ENCODE measurements at places on chromosomes 11 and 22.

- no peak for DNase-seq
These were observed 13.1 kb downstream of the SCARF2 start for GRCh38 chr22:20424568-20424931.

- no peak for DNase-seq
These were observed 225.3 kb downstream of the ADAMTS15 start for GRCh38 chr11:130673698-130674097.

DNA sequence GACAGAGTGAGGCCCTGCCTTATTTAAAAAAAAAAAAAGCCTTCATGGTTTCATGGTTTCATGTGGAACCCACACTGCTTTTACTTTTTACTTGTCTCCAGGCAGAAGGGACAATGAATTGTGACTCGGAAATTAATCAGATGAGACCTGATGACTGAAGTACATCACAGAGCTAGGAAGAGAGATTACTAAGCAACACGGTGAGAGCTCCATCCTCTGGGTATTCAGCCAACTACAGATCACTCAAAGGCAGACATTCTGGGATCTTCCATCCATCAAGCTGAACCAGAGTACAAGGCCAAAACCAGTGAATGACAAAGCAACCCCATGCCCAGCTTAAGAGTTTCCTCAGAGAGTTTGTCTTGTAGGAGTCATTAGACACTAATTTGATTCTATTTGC lies 433.2 kb downstream of the SOX6 start:
- no peak for DNase-seq

GRCh38 chr22:48369789-48370507 lies 1457.7 kb downstream of the BRD1 start:
- DNase-seq = no peak

DNA sequence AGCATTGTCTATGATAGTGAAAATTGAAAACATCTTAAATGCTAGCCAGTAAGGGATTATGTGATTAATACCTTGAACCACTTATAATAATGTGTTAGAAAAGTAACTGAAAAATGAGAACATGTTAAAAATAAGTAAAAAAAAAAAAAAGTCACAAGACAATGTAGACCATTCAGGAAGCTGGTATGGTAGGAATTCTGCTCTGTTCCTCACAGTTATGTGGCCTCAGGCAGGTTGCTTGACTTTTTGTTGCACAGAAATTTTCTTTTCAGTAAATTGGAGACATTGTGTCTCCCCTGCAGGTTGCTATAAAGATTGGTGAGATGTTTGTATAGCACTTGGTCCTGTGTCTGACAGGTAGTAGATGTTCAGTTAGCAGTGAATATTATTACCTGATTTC lies 17.3 kb upstream of the PLET1 start:
- no peak for DNase-seq

DNA sequence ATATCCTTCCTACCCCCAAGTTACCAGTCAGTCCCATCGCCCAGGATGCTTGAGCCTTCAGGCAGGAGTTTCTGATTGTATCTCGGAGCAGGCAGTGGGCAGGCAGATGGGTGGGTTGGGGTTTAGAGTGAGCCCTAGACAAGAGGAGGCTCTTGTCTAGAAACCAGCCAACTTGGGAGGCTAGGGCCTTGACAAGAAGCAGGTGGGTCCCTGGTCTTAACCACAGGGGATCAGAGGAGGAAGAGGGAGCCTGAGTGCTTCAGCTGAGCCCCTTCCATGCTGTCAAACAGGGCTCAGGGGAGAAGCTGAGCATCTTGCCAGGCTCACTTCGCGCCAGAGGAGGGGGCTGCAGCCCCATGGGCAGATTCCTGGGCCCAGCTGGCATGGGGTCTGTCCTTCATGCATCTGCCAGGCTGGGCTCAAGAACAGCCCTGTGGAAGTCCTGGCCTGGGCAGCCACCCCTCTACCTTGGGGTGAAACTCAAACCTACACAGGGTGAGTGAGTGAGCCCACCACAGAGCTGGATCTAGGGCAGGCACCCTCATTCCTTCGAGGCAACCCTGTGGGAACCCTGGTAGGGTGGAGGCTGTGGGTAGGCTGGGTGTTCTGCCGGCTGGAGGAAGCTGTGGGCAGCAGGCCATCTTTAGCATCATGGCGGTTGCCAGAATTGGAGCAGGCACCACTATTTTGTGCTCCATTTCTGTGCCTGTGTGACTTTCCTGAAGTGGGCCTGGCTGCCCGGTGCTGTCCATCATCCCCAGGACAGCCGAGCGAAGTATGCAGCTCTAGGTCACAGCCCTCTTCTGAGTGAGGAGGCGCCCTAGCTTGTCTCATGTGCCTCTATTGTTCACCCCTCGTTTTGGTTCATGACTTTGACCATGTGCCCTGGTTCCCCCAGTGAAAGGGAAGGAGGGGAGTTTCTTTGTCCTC lies 108.1 kb downstream of the MORC2 start:
- no peak for DNase-seq

GRCh38 chr11:104653407-104653806 lies 244.9 kb downstream of the CASP12 start:
- no peak for DNase-seq

GRCh38 chr11:9825895-9826294 lies 162.0 kb downstream of the SWAP70 start:
- no peak for DNase-seq

DNA sequence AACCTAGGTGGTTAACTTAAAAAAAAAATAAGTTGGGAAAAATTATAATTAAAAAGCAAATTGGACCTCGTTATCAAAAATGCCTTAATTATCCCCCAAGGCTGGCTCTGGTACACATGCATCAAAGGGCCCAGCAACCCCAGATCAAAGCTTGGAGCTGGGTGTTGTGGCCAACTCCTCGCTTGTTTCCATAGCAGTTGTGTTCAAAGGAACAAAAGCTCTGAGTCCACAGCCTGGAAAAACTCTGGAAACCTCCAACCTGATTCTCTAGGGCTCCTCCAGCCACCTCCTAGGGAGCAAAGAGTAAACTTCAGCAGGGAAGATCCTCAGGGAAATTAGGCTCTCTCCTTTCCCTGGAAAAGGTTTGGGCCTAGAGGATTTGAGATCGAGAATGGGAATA lies 149.4 kb downstream of the NXPE2 start:
- DNase-seq = no peak

GRCh38 chr11:33490842-33491370 lies 209.7 kb downstream of the C11orf91 start:
- no peak for DNase-seq

DNA sequence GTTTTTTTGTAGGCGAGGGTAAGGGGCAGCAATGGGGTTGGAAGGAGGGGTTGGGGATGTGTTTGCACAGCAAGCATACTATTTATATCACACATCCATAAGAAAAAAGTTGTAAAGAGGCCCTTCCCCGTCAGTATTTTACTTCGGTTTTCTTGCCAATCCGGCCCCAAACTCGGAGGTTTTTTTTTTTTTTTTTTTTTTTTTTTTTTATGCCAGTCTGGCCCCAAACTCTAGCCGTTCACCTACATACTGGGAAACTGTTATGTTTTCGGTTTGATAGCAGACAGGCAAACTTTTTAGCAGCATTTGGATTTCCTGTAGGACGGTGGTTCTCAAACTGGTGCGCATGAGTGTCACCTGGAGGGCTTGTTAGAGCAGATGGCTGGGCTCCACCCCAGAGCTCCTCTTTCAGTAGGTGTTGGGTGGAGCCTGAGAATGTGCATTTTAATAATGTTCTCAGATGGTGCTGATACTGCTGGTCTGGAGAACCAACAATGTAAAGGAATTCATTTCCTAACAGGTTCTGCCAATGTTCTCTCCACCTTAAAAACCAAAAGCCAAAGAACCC lies 76.5 kb upstream of the ZBED5 start:
- DNase-seq = no peak

DNA sequence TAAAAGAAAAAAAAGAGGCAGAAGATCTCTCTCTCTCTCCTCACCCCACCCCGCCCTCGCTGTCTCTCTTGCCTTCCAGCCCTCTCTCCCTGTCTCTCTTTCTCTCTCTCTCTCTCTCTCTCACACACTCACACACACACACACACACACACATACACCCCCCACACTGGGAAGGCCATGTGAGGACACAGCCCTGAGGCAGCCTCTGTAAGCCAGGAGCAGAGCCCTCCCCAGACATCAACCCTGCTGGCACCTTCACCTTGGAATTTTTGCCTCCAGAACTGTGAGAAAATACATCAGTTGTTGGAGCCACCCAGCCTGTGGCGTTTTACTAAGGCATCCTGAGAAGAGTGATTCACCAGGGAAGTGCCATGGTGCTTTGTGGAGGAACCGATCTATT lies 14.7 kb downstream of the APOL3 start:
- DNase-seq = no peak

GRCh38 chr22:46272196-46272595 lies 4.4 kb downstream of the TTC38 start:
- no peak for DNase-seq

DNA sequence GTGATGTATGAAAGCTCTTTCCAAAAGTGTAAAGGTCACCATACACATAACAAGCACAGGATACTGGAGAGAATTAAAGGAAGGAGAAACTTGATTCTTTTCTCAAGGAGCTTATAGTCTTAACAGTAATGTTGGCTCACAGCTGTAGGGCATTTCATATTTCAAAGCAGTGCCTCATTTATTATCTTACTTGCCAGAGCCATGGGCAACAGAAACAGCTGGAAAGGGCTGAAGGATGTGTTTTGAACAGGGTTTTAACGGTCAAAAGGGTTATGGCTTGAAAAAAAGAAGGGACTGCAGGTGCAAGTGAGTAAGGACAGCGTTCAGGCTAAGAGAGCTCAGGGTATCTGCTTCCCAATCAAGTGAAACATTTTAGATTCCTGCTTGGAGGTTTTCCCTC lies 2.7 kb upstream of the GRAMD1B start:
- DNase-seq = no peak

DNA sequence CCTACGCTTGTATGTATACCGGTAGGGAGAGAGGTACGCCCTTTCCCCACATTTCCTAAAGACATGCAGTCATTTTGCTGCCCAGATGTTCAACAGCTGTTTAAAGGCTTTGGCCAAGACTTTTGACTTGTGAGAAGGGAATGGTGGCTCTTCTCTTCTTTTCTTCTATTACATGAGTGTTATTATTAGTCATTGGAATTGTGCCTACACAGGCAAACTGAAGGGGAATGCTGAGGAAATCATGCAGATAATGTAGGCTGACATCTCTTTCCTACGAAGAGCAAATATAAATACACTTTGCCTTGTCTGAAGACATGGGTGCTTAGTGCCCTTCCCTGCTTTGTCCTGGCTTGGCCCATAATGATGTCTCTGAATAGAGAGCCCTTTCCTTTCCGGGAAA lies 194.3 kb upstream of the NARS2 start:
- DNase-seq = no peak

DNA sequence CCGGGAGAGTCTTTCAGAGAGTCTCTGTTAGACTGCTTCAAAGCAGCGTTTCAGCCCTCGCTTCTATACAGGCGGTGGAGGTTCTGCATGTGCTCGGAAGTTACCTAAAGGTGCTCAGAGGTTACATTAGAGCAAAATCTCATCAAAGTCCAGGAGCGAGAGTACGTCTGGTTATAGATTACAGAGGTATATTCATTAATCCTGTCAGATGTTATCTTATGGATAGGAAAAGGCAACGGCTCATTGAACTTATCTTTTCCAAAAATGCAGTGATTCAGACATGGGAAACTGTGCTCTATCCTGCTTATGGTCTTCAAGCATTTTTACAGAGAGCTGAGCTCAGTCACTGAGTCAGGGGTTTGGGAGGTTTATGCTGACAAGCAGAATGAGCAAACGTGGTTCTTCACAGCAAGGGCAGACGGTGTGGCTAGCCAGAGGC lies 9.1 kb upstream of the ZBED5 start:
- no peak for DNase-seq

Measured in activated naive CD8-positive, alpha-beta T cell treated with anti-CD3 and anti-CD28 coated beads for 36 hours (primary cell).